BJ (cell line): ENCODE measurements at places on chromosomes 3 and 15.

GRCh38 chr15:33311312-33311971, 675 bp downstream of the RYR3 start:
- DNase-seq = no peak

DNA sequence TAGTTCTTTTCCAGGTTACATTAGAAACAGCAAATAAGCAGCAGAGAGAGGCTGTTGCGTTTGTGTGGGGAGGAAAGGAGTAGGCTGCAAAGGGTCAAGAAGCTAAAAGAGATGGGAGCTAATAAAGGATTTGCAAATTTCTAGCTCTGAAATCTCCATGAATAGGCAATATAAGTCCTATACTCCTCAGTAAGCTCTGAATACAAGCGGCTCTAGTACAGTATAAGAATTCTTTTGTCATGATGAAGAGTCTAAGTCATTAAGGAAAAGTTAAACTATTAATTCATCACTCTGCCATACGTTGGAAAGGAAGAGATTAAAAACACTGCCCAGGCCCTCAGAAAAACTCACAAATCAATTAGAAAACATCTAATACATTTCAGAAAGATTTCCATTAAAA, 59.3 kb downstream of the CEP152 start:
- DNase-seq = no peak

GRCh38 chr3:8191406-8191805, 310.2 kb upstream of the LMCD1 start:
- DNase-seq = no peak

GRCh38 chr15:63126726-63127125, 5.1 kb downstream of the LACTB start:
- no peak for DNase-seq

DNA sequence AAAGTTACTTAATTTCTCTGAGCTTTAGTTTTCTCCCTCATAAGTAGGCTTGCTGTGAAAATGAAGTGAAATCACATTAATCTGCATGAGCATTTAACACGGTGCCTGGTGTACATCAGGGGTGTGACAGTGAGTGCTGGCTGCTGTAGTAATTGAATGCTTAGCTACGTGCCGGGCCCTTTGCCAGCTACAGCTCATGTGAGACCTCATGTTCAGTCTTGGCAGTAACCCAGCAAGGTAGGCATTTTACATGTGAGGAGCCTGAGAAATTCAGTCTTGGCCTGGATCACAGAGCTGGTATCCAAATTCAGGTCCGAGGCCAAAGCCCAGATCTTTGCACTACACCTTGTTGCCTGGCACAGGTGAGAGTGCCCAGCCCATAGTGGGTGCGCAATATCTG, 9.1 kb downstream of the GHRL start:
- DNase-seq = no peak
